ENCODE measurements at places on chromosomes 7 and 10.

GRCh38 chr10:98086837-98087708, 47.4 kb upstream of the R3HCC1L start:
- DNase-seq: no peak

DNA sequence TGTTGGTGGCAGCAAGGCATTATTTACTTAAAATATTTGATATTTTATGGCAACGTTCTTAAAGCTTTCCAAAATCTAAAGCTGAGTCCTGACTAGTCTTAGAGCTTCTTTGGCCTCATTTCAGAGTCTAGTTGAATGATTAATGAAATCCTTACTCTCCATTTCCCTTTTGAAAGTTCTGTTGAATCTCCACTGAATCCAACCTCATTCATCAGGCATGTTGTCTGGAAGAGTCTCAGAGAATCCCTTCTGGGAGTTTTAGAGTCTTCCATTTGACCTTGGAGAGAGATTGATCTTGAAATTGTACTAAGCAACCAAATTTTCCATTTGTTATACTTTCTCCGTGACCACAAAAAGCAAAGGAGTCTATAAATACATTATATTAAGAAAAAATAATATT, 198.5 kb upstream of the TMEM196 start:
- DNase-seq: no peak

DNA sequence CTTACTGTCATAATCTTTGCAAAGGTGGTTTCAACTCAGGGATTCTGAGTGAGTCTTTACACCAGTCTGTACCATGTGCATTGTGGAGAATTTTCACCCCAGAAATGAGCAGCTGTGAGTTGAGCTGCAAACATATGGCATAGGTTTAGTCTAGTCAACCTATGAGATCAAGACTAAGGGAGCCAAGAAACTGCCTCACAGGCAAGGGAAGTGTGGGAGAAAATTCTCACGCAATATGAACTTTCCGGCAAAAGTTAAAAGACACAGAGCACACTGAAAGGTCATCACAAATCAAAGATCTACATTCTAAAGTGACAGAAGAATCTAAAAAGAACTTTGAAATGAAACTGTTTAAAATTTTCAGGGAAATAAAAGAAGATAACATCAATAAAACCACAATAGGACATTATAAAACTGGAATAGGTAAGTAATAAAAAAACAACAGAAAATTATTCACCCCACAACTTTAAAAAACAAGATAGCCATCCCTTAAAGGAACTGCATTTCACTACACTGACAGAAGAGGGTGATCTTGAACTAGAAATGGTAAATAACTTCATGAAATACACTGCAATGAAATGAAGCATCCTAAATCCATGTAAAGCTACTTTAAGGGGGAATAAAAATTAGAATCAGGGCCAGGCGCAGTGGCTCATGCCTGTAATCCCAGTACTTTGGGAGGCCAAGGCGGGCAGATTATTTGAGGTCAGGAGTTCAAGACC, 63.5 kb downstream of the LGI1 start:
- DNase-seq: no peak

- no peak for DNase-seq
These were observed 12.3 kb upstream of the MYPN start for GRCh38 chr10:68096913-68097516.

- DNase-seq: no peak
These were observed 66.8 kb downstream of the CD36 start for GRCh38 chr7:80705130-80705781.

DNA sequence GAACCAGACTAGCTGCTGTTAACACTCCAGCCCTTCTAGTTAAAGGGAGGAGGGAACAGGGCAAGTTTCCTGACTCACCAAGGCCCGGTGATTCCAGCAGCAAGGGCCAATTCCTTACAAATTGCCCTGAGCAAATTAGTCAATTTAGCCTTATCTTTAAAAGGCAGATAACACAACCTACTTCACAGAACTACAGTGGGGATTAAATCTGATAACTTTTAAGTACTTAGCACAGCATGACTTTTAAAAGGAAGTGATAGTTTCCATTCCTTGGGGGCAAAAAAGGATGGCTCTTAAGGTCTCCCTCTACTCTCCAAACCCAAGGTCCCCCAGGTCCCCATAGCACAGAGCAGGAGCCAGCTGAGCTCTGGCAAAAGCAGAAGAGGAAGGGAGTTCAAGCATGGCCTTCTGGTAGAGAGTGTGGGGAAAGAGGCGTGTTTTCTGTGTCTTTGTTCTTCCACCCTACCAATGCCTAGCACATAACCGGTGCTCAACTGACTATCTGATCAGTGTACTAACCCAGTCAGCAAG, 4.0 kb downstream of the CDCA7L start:
- no peak for DNase-seq

GRCh38 chr10:132983252-132984007, 41.1 kb upstream of the CFAP46 start:
- DNase-seq: no peak

DNA sequence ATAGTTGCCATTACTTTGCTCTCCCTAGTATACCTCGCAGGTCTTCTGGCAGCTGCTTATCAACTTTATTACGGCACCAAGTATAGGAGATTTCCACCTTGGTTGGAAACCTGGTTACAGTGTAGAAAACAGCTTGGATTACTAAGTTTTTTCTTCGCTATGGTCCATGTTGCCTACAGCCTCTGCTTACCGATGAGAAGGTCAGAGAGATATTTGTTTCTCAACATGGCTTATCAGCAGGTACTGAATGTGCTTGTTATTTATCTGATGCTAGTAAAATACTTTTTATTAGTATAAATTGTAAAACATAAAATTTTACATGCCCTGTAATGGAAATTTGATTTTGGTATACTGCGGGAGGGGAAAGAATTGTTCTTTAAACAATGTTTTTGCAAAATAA, 15.7 kb downstream of the STEAP2 start:
- DNase-seq: no peak

- DNase-seq: no peak
These were observed 64.4 kb downstream of the LHPP start for GRCh38 chr10:124525751-124526600.

- no peak for DNase-seq
These were observed 138.1 kb downstream of the NOC3L start for GRCh38 chr10:94224656-94225055.

DNA sequence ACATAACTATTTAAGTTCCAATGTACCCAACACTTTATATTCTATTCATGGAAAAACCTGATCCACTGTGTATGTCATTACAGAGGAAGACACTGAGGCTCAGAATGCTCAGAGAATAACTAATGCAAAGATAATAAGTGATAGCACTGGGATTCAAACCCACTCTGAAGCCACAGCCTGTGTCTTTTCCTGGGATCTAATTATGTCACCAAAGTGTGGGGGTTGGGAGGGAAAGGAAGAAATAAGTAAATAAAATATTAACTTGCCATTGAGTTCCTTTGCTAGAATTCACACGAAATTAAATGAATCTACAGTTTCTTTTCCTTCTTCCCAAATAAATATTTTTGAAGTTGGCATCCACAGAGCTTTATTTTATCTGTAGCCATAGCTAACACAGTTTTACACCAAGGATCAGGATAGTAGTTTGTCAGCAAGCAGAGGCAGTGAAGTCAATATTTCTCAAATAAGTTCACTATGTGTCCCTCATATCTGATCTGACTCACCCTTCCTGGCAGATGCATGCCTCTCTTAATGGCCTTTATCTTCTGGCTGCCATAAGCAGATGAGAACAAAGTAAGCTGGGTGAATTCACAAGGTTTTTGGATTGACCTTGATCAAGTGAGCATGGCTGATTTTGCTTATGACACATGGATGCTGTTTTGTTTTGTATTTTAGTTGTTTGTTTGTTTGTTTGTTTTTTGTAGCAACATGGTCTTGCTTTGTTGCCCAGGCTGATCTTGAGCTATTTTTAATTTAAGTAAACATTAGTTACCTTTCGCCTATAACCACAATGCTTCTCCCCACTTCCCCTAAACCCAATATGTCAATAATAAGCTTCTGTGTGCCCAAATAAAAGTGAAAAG, 6.3 kb downstream of the RAPGEF5 start:
- no peak for DNase-seq

DNA sequence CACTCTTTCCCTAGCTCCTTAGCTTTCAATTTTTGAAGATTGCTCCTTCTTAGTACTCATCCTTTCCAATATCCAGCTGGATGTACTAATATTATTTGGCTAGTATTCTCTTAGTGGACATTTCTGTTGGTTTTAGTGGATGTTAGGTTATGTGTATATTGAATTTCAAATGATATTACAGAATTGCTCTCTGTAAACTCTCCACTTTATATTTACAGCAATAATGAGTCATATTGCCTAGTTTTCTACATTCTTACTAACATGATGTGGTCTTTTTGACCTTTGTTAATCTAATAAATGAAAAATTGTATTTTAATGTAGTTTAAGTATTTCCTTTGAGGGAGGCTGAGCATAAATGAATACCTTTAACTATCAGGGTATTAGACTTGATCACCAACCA, 69.4 kb downstream of the BICC1 start:
- no peak for DNase-seq

GRCh38 chr10:7045891-7046599, 364.8 kb downstream of the SFMBT2 start:
- no peak for DNase-seq

- no peak for DNase-seq
These were observed 40.9 kb downstream of the PTER start for GRCh38 chr10:16477757-16478156.

GRCh38 chr7:66039094-66039670, 36.4 kb upstream of the ASL start:
- no peak for DNase-seq

GRCh38 chr10:60339757-60340156, 49.9 kb downstream of the ANK3 start:
- no peak for DNase-seq

DNA sequence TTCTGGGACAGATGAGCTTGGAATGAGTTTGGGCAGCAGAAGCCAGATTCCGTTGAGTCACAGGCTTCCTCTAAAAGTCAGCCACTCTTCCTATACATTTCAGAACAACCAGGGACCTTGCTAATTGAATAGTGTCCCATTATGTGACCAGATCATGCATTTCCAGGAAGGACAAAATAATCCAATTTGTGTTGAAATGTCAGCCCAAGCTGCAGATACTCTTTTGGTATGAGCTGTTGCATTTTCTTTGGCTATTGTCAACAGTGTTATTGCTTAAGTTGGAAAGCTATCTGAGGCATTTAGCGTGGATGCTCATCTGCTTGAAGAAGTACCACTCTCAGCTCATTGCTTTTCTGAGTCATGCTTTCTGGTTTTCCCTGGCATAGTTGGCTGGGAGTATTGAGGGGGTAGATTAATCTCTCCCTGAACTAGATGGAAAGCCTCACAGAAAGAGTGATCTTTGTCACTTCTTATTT, 223.7 kb upstream of the HABP2 start:
- no peak for DNase-seq

- DNase-seq: no peak
These were observed 39.6 kb upstream of the HSPB1 start for GRCh38 chr7:76262683-76263402.

DNA sequence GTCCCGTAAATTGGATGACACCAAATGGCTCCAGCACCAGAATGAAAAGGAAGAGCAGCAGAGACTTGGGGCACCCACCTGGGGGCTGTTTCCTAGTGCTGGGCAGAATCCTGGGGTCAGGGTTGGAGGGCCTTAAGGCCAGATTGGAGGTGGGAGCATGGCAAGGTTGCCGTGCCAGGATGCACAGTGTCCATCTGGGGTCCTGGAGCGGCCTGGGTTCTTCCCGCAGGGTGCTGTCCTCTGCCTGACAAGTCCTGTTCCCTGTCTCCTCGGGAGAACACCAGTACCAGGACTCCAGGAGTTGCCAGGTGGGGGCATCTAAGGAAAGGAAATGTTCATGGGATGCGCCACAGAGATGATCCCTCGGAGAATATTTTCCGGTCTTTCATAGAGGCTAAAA, 42.8 kb downstream of the MGMT start:
- DNase-seq: no peak

DNA sequence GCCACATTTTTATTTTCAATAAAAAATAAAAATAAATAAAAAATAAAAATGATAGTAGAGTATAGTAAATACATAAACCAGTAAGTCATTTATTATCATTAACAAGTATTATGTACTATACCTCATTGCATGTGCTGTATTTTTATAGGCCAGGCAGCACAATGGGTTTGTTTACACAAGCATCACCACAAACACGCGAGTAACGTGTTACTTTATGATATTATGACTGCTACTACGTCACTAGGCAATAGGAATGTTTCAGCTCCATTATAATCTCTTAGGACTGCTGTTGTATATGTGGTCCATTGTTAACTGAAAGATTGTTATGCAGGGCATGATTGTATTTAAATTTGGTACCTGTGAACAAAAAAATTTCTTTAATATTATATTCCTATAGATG, 20.8 kb upstream of the SDHAF3 start:
- DNase-seq: no peak

DNA sequence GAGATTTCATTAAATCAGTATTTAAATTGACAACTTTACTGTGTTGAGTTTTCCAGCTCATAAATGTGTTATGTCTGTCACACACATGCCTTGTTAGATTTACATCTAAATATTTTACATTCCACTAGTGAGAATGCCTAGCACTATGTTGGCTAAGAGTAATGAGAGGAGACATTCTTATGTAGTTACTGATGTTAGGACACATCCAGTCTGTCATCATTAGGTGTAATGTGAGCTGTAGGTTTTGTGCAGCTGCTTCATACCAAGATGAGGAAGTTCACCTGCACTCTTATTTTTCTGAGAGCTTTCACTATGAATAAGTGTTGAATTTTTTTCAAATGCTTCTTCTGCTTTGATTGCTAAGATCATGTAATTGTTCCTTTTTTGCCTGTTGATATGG, 218.0 kb upstream of the IGFBP3 start:
- no peak for DNase-seq

GRCh38 chr7:64885520-64886240, 17.4 kb upstream of the ZNF273 start:
- DNase-seq: no peak

DNA sequence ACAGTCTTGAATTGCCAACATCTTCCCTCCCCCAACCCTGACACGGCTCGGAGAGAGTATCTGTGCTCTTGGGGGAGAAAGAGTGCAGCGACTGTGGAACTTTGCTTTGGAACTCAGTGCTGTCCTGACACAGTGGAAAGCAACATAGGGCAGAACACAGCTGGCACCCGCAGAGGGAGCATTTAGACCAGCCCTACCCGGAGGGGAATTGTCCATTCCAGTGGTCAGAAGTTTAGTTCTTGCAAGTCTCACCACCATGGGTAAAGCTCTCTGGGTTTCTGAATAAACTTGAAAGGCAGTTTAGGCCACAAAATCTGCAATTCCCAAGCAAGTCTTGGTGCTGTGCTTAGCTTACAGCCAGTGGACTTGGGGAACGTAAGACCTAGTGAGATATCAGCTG, 34.9 kb downstream of the TFEC start:
- DNase-seq: no peak

Data from stimulated activated CD4-positive, alpha-beta T cell treated with anti-CD3 and anti-CD28 coated beads, Interleukin-1b, Interleukin-23, amount 100 ng/mL, for 1 hour (primary cell).